ENCODE measurements at places on chromosomes 6 and 20. TPM values are rescaled to one million over a fixed set of nuclear protein-coding genes. Genes with fewer than 3 reads are reported as not detected.

GRCh38 chr6:122040261-122040660, 359.2 kb upstream of the HSF2 start:
- DNase-seq = no peak

GRCh38 chr6:88823998-88824397, 139.4 kb downstream of the RNGTT start:
- DNase-seq = no peak

DNA sequence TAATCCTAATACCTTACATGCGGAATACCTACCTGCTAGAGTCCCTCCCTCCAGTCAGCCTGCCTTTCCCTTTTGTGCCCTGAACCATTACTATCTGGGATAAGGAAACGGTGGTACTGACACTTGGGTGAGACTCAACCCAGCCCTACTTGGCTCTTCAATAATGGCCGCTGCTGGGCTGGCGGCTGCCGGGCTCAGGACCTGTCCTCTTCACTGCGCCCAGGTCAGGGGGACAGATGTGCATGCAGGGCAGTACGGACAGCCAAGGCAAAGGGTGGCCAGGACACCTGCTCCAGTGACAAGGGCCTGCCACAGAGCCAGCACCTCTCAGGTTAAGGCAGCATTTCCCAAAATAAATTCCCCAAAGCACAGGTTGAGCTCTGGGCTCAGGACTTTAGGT, 29.9 kb downstream of the UBE2V1 start:
- DNase-seq = no peak

- DNase-seq = no peak
Measured at GRCh38 chr6:112883095-112883494, 536.0 kb downstream of the RFPL4B start.

GRCh38 chr20:54351371-54352136, 123.8 kb upstream of the DOK5 start:
- DNase-seq = no peak

DNA sequence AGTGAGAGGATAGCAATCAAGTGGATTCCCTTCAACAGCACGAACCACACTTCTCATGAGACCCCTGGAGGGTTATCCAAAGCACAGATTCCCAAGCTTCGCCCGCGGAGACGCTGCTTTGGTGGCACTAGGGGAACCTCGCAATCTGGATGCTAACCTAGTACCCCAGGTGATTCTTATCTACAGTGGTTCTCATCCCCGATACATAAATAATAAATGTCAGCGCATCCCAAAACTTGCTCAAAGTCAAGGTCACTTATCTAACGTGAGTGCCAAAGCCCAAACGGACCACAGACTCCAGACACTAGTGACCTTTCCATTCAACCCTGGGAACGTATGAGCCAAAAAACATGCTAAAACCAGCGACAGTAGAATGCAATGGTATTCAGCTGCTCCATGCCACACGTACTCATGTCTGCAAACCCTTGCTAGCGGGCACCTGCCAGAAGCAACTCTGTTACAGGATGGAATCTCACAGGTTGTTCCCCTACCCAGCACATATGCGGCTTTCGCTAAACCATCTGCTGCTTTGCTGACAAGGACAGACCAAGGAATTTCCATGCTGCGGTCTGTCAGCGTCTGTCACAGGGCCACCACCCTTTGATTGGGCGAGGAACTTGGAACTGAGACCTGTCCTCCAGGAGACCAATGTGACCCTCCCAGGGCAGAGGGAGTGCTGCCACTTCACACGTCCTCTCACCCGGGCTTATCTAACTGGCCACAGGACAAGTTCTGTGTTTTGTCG, 16.8 kb downstream of the MYLK4 start:
- no peak for DNase-seq

GRCh38 chr6:2737885-2738284, 12.8 kb downstream of the MYLK4 start:
- DNase-seq = no peak

DNA sequence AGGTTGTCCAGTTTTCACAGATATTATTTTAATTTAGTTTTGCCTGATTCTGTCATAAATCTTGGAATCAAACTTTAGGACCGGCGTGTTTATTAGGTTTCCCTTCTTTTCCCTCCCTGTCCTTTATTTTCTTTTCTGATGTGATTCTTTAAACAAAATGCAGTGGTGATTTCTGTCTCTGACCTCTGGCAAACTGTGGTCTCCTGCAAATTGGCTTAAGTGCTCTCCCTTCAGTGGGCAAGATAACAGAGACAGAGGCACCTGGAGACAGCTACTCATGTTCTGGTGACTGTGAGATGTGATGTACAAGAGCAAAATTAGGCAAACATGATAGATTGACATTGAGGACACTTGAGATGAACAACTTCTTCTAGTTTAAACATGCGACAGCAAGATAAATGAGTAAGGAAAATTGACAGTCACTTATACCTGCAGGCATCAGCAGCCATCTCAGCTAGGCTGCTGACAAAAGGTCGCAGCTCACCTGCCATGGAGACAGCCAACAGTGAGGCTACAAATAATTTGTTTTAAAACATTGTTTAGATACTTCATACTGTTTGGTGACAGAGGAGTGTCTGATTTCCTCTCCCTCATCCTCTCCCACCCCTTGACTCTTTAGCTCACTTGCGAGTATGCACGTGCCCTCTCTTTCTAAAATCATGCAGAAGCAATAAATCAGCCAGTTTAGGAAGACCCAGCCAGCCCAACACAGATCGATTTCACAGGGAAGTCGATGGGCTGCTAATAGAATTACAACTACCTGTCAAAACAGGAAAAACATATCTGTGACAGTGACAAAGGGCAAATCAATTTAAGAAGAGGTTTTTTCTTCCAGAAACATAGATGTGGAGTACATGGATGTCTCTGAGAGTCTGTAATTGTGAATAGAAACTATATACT, 63.4 kb upstream of the MAP3K7 start:
- no peak for DNase-seq

- DNase-seq = no peak
Measured at GRCh38 chr6:33277663-33278391, 904 bp downstream of the B3GALT4 start.

- DNase-seq = no peak
Measured at GRCh38 chr6:81252231-81252630, 500.2 kb downstream of the TENT5A start.

GRCh38 chr6:47321577-47321976, 11.9 kb upstream of the TNFRSF21 start:
- no peak for DNase-seq

DNA sequence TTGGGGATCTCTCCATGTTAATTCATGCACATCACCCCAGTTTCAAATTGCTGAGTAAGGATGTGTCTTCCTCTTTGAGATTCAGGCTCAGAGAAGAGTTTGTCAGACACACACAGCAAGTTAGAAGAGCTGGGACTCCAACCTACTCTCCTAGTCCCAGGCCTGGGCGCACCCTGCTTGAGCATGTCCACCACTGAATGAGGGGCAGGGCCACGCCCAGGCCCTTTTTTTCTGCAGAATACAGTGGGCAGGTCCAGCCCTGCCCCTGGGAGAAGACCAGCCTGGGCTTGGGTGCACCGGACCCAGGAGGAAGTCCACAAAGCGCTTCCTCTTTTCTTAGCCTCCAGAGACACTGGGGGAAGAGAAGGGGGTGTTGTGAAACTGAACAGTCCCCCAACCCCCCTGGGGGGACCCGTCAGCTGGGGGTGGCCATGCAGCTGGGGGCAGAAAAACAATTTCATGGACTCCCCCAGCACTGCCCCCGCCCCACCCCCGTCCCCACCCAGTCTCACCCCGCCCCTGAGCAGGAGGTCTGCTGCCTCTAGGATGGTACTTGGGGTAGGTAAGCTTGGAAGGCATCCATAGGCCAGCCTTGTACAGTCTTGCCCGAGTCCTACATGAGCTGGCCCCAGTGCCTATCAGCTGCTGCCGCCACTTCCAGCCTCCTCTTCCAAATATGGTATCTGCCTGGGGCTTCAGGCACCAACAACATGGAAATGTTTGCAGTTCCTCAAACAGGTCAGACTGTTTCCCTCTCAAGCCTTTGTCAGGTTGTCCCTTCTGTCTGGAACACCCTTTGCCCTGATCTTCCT, 11.7 kb upstream of the HCK start:
- DNase-seq = no peak

DNA sequence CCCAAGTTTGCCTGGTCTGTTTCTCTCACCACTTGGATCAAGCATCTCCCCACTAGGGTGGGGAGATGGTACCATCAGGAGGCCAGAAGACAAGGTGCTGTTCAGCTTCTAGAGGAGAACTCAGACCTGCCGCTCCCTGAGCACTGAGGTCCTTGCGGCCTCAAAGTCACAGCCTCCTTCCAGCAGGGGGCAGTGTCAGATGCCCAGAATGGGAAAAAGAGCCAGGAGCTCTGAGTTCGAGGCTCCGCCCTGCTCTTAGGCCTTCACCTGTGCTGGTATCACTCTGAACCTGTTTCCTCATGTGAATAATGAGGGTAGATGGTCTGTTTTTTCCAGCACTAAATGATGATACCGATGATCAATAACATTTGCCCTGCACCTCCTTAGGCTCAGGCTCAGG, 68.7 kb downstream of the TOX2 start:
- no peak for DNase-seq

RAMACL gene
- 0.52 TPM for total RNA-seq

CLPSL2 gene
- not detected for total RNA-seq

KIF25 gene
- total RNA-seq = not detected

RSPO4 gene
- total RNA-seq = 0.15 TPM

BCL2L1 gene
- total RNA-seq = 84.2 TPM
